ENCODE measurements at places on chromosomes 16 and 17.

- no peak for DNase-seq
These were observed 176.4 kb downstream of the SHISA9 start for GRCh38 chr16:13077816-13078215.

GRCh38 chr16:78916928-78917545, 683.5 kb downstream of the MAF start:
- DNase-seq = no peak

- peak; percentile 90 for DNase-seq
These were observed 49.0 kb downstream of the BCL7C start for GRCh38 chr16:30844671-30845449.

DNA sequence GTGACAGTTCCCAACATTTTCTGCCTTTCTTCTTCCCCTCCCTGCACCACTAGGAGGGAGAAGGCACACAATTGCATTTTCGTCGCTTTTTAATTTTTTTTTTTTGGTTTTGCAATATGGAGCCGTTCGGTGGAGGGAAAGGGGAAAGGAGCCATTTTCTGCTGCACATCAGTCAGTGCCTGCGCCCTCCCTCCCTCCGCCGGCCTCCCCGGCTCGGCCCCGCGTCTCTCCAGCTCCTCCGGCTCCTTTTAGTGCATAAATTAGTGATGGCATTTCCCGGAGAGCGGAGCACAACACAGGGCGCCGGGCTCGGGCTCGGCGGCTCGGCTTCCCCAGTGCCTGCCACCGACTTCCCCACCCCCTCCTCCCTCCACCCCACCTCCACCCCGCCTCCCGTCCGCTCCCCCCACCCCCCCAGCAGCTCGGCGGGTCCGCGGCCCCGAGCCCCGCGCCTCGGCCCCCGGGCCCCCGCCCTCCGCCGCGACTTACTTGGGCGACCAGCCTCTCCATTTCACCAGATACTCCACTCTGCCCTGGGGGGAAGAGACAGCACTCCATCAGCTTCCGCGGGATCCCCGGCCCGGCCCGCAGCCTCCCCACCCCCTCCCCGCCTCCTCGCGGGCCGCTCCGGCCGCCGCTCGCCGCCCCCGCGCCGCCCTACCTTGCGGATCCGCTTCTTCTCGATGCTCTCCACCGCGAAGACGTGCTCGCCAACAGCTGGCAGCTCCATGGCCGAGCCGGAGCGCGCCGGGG, 542 bp downstream of the CBX4 start:
- peak; percentile 45 for DNase-seq

- DNase-seq = peak; percentile 28
These were observed 18.6 kb downstream of the FLOT2 start for GRCh38 chr17:28878981-28879380.

DNA sequence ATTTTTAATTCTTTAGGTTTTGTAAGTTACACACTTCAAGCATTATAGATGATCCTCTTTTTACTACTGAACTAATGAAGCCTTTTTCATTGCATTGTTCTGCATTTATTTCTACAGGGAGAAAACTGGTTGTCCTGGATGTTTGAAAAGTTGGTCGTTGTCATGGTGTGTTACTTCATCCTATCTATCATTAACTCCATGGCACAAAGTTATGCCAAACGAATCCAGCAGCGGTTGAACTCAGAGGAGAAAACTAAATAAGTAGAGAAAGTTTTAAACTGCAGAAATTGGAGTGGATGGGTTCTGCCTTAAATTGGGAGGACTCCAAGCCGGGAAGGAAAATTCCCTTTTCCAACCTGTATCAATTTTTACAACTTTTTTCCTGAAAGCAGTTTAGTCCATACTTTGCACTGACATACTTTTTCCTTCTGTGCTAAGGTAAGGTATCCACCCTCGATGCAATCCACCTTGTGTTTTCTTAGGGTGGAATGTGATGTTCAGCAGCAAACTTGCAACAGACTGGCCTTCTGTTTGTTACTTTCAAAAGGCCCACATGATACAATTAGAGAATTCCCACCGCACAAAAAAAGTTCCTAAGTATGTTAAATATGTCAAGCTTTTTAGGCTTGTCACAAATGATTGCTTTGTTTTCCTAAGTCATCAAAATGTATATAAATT, 53.0 kb downstream of the TUBD1 start:
- no peak for DNase-seq

- DNase-seq = no peak
These were observed 8.0 kb downstream of the THRA start for GRCh38 chr17:40070709-40071312.

GRCh38 chr16:17497648-17498047, 26.9 kb upstream of the XYLT1 start:
- DNase-seq = no peak

- DNase-seq = no peak
These were observed 77.1 kb upstream of the RBL2 start for GRCh38 chr16:53357208-53357586.

DNA sequence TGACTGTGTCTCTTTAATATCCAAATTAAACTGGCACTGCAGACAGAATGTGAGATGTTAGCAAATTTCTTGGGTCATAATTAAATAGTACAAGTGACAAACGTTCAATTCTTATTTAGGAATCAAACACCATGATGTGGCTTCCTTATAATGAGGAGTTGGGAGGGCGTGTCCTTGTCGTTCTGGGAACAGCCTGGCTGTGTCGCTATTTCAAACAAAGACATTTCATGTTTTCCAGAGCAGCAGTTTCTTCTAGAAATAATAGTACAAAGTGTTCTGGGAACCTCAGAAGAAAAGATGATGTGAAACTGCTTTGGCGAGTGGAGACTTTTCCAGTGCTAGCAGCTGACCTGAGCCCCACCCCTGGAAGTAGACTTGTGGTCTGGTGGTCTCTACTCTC, 301.7 kb upstream of the N4BP1 start:
- no peak for DNase-seq

DNA sequence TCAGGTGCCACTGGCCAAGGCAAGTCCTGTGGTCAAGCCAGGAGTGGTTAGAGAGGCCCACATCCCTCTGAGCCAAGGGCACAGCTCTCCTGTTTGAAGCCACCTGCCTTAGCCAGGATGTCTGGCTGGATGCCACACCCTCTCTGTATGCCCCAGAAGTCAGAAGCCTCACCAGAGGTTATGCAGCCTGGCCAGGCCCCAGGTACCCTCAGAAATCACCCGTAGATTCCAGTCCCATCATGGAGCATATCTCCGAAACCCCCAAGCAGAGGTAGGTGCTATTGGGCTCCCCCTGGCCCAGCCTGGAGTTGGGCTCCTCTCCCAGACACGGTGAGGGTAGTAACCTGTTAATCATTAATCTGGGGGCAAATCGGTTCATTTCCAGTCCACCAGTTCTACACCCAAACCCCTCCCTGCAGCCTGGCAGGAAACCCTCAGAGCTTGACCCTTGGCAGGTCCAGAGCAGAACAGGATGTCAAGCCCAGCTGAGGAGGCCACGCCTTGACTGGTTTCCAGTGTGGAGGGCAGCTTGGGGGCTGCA, 60.6 kb upstream of the TMEM97 start:
- DNase-seq = no peak

DNA sequence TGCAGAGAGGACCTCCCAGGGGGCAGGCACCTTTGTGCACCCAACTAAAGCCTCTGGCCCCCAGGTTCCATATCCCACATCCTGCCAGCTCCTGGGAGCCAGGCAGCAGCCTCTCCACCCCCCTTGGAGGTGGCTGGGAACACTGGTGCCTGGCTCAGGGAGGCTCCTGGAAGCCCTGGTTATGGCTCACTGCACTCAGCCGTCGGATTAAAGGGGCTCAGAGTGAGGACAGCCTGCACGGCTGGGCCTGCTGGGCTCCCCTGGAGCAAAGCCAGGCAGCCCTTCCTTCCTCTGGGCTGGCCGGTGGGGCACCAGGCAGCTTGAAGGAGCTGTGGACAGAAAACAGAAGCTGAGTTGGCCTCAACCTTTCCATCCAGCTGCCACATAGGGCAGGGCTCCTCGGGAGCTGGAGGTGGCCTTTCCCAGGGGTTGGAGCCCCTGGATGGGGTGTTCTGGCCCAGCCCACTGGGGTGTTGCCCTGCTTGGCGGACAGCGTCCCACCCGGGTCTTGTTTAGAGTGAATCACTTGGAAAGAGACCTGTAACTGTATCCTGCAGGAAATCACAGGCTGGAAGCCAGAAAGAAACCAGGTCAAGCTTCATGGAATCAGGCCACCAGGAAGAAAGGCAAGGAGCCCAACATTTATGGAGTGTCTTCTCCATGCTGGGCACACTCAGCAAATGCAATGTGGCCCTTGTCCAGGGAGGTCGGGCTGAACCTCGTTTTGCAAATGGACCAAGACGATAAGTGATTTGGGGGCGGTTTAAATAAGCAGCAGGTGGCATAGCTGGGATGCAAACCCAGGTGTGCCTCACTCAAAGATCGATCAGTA, 253.3 kb downstream of the SOX9 start:
- DNase-seq = no peak

DNA sequence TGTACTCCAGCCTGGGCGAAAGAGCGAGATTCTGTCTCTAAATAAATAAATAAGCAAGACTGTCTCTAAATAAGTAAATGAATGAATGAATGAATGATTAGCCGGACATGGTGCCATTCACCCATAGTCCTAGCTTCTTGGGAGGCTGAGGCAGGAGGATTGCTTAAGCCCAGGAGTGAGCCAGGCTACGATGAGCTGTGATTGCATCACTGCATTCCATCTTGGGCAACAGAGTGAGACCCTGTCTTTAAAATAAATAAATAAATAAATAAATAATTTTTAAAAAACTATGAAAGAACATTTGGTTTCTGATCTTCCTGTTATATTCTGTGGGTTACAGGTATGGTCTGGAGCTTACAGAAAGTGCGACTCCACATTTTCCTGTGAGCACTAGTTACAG, 65.0 kb downstream of the C17orf58 start:
- no peak for DNase-seq

DNA sequence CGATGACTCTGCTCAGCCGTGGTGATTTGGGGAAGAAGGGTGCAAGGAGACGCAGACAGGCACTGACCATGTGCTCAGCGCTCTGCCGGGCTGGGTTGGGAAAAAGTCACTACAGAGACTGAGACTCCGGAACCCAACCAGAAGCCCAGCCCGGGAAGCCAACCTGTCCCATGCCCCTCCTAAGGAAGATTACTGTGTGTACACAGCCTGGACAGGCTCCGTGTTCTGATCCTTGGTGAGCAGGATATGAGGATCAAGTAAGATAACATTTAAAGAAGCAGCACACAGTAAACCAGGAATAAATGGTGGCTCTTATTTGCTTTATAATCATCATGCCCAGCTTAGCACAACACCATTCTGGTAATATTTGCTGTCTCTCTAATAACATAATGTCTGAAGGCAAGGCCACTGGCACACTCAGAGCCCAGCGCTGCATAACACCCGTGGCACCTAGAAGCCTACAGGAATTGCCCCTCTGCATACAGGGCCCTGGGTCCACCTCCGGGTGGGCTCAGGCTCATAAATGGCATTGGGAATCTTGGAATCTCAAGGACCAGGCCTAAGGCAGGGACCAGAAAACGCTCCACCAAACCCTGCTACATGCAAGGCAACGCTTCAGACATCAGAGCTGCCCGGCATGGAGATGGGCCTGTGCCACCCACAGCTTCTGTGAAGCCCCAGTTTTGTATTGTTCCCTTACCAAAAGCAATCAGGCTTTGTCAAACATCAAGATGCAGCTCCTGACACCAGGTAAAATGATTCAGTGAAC, 113.5 kb downstream of the DYNLRB2 start:
- DNase-seq = no peak

- no peak for DNase-seq
These were observed at the start of gene HBZ for GRCh38 chr16:152141-153128. TSS of gene HBZ (plus strand) at chr16:152644. CDS start at chr16:152910, 266 bp downstream.

- DNase-seq = no peak
These were observed 4.7 kb downstream of the NOD2 start for GRCh38 chr16:50697881-50698767.

DNA sequence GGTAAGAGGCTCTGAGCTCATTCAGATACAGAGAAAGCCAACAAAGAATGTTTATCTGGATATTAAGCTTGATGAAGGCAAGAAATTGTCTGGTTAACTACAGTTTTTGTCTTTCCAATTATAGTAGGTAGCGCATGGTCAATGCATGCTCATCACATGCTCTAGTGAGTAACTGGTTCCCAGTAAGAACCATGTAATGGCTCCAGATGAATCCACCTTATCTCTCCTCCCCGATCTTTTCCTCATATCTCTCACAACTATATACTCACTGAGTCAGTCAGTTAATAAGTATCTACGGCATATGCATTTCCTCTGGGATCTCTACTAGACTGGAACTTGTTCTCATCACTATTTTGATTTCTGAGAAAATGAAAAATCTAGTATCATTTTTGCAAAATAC, 340.7 kb upstream of the DYNLRB2 start:
- DNase-seq = no peak

GRCh38 chr17:38591759-38592241, 14.0 kb downstream of the SRCIN1 start:
- DNase-seq = peak; percentile 99

- no peak for DNase-seq
These were observed 9.7 kb upstream of the ARL2BP start for GRCh38 chr16:57235128-57236021.

GRCh38 chr16:23976524-23976923, 140.7 kb downstream of the PRKCB start:
- DNase-seq = no peak

DNA sequence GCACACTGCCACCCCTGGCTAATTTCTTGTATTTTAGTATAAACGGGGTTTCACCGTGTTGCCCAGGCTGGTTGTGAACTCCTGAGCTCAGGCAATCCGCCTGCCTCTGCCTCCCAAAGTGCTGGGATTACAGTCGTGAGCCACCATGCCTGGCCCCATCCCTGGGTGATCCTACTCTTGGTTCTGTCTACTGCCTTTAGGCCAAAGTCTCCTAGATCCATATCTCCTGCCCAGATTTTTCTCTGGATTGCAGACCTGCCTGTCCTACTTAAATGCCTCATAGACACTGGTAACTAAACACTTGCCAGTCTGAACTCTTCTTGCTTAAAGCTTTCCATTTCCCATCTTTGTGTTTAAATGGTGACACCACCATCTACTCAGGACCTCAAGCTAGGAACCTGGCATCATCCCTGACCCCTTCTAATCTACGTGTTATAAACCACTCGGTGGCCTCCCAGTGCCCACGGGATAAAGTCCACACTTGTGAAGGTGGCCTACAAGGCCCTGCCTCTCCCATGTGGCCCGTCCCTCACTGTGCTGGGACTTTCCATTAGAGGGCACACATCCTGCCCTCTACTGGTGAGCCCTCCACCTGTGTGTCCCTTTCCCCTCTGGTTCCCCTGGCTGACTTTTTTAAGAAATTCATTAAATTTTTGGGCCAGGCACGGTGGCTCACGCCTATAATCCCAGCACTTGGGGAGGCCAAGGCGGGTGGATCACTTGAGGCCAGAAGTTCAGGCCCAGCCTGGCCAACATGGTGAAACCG, 51.1 kb downstream of the USP43 start:
- no peak for DNase-seq

- peak; percentile 97 for DNase-seq
These were observed 21.9 kb upstream of the SSTR2 start for GRCh38 chr17:73142872-73143381.

- no peak for DNase-seq
These were observed 29.3 kb upstream of the SPACA3 start for GRCh38 chr17:32962320-32962711.

GRCh38 chr16:31093132-31093703, 1.4 kb downstream of the VKORC1 start:
- no peak for DNase-seq
